CD4-positive, alpha-beta T cell treated with Interleukin-15 for 1 hour (primary cell): ENCODE measurements at places on chromosomes 6 and 20.

GRCh38 chr20:30811885-30812671, 445.4 kb upstream of the DEFB115 start:
- peak; percentile 54 for DNase-seq

DNA sequence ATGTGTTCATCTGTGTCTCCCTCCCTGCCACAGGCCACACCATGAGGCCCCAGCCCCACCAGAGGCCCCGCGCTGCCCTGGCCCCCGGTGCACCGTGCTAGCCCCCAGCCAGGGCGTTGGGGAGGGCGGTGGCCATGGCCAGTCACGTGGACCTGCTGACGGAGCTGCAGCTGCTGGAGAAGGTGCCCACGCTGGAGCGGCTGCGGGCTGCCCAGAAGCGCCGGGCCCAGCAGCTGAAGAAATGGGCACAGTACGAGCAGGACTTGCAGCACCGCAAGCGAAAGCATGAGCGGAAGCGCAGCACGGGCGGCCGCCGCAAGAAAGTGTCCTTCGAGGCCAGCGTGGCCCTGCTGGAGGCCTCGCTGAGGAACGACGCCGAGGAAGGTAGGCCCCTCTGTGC, 30.3 kb downstream of the PPP1R16B start:
- no peak for DNase-seq

GRCh38 chr6:14759976-14760672, 485.7 kb upstream of the JARID2 start:
- no peak for DNase-seq

DNA sequence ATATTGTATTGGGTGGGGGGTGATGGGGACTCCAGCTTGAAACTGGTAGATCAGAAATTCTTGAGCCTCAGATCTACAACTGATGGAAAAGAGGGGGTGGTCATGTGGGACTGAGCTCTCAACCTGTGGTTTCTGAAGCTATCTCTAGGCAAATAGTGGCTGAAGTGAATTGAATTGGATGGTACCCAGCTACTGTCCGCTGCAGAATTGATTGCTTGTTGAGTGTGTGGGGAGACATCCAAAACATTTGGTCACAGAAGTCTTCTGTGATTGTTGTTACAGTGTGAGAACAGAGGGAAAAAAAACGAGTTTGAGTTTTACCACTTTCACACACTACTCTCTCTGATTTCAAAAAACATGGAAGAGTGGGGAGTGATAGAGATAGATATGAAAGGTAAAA, 14.8 kb downstream of the CDS2 start:
- no peak for DNase-seq

DNA sequence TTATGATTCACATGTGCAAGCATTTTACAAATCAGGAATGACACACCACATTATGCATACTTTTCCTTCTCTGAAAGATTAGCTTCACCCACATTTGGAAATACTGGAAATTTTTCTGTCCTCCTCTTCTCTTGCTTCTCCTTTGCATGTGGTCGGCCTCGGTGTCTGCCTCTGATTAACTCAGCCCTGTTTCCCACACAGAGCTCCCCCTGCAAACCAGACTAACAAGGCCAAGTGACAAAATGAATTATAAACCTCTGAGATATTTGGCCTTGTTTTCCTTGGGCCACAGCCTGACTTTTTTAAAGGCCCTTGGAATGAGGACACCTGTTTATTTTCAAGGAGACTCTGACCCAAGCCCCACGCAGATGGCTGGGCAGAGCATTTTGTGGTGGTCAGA, 9.0 kb upstream of the CCN6 start:
- no peak for DNase-seq

DNA sequence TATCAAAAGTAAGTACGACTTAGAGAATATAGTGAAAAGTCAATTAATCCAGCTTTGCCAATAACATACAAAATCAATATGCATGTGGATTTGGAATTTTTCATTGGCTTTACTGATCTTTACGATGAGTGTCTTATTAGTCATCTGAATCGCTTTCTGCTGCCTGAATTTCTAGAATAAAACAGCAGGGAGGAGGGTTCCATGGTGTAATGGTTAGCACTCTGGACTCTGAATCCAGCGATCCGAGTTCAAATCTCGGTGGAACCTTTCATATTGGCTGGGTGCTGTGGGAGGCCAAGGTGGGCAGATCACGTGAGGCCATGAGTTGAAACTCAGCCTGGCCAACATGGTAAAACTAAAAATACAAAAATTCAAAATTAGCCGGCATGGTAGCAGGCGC, 448.8 kb downstream of the RNF144B start:
- no peak for DNase-seq

GRCh38 chr20:8229090-8229489, 97.0 kb downstream of the PLCB1 start:
- no peak for DNase-seq

GRCh38 chr6:129663531-129663930, 46.4 kb downstream of the ARHGAP18 start:
- DNase-seq, result no peak

- no peak for DNase-seq
Observed at GRCh38 chr20:56173438-56173837, 75.1 kb upstream of the MC3R start.

DNA sequence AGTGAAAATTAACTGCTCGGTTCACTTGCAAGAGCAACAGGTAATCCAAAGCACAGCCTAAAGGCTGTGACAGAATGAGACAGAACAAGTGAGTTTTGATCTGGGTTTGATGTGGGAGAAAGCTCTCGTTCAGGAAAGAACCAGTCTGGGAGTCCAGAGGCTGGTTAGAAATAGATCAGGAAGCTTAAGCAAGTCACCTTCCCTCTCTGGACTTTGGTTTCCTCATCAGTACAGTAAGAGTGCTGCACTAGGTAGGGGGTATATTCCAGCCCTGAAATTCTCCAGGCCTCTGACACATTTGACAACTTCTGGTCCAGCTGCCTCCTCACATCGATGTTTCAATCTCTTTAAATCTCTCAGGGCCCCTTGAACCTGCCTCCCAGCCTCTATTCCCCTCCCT, 33.7 kb upstream of the MDGA1 start:
- DNase-seq, result no peak
